ENCODE measurements at places on chromosomes 1 and 21.

GRCh38 chr1:89822999-89823628 lies 2.3 kb downstream of the LRRC8D start:
- DNase-seq: no peak

GRCh38 chr21:45011426-45011825 lies 63.0 kb upstream of the ADARB1 start:
- no peak for DNase-seq

DNA sequence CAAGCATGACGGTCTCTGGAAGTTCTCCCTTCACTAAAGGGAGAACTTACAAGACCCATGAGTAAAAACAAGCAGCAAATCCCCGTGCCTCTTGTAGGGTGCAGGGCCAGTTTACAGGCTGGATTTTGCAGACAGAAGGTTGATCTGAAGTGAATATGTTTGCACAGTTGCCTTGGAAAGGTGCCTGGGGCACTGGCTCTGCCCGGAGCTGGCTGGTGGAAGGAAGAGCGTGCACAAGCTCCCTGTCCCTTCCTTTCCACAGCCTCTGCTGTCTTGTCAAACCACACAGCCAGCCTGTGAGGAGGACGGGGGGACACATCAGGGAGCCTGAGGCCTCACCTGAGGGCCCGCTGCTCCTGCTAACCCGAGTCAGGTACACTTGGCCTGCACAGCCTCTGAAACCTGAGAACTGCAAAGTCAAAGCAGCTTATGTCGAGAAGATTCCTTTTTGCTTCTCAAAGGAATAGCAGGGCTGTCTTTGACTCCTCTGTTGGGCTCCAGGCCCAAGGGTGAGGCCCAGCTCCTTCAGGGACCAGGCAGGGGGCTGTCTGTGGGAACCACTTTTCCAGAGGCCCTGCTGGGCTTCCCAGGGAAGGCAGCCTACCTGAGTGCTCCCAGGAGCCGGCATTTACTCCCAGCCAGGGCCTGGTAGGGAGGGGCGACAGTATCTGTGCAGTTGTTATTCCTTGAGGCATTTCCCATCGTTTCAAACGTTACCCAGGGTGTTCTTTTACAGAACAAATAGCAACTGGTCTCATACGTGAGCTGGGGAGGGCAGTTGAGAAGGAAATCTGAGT lies 251.5 kb downstream of the SIPA1L2 start:
- DNase-seq: no peak

DNA sequence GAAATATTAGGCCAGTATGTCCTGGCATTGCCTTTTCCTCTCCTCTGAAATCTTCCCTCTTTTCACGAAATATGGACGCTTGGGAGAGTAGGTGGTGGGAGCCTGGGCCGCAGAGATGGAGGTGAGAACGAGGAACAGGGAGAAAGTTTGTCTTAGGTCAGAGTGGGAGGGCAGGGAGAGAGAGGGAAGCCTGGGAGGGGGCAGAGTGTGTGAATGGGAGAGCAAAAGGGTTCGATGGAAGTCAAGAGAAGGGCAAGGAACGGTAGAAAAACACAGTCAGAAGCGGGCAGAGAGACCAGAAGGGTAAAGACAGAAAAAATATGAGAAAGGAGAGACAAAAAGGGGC lies 1.2 kb downstream of the TRABD2B start:
- no peak for DNase-seq

DNA sequence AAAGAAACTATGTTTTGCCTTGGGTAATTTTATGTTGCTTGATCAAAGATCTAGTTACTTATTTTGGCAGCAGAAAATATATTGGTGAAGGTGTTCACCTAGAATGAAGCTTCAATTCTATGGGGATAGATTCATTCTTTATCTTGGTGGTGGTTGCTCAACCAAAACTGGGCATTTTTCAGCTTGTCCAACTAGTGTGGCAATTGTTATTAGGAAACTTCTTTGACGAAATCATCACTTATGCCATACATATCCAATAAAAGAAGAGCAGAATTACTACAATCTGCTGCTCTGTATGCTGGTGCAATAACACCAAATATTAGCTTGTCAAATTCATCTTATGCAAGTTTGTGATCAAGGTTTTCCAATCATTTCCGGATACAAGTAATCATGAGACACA lies 26.8 kb upstream of the TMPRSS15 start:
- DNase-seq: no peak

DNA sequence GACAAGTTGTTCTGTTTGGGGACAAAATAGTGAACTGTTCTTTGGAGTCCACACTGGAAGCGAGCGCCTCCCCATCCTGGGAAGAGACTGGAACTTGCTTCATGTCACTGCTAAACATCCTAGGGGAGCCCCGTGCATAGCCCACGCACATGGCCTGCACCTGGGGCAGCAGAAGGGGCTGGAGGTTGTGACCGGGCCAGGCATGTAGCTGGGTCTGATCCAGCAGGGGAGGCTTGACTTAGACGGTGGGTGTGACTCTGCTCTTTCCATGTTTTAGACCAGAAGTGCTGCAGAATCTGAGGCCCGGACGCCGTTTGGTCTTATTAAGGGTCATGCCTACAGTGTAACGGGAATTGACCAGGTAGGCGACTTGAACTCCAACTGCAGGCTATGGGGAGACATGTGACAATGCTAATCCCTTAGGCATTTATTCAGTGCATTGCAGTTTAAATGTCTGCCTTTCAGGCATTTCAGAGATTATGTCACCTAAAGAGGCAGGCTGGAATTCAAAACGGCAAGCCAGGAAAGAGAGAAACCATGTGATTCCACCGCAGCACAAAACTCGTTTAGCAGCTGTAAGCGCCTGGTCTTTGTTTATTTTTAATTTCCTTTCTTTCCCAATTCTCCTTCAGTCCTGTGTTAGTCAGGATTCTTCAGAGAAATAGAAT lies 21.8 kb downstream of the CAPN9 start:
- DNase-seq: no peak

GRCh38 chr1:58717979-58718378 lies 18.1 kb upstream of the MYSM1 start:
- DNase-seq: no peak

DNA sequence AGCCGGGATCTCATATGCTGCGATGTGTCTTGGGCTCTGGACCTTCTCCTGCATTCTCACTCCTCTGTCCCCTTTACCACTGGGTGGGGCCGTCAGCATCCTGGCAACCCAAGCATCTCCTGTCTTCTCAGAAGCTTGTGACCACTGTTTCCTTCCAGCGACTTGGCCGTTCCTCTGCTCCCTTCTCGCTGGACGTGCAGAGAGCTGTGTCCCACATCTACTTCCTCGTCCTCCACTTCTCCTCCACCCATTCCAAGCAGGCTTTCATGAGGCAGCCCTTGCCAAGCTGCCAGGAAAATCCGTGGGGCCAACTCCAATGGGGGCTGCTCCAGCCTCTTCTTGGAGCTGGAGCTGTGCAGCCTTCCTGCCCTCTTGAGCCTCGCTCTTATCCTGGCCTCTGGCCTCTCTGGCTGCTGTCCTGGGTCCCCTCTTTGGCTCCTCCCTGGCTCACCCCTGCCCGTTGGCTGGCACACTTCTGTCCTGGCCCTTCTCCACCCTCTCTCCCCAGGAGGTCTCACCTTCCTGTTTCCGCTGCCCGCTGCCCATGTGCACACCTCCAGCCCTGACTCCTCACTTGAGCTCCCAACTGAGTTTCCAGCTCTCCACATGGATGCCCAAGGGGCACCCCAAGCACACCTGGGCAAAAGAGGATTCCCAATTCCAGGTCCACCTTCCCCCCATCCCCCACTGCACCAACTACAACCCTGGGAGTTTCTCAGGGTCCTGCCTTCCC lies 8.7 kb downstream of the FAM131C start:
- no peak for DNase-seq

- no peak for DNase-seq
These were observed 66.2 kb downstream of the PCNX2 start for GRCh38 chr1:233229288-233229687.

GRCh38 chr1:41611932-41612450 lies 127.5 kb upstream of the EDN2 start:
- DNase-seq: no peak

DNA sequence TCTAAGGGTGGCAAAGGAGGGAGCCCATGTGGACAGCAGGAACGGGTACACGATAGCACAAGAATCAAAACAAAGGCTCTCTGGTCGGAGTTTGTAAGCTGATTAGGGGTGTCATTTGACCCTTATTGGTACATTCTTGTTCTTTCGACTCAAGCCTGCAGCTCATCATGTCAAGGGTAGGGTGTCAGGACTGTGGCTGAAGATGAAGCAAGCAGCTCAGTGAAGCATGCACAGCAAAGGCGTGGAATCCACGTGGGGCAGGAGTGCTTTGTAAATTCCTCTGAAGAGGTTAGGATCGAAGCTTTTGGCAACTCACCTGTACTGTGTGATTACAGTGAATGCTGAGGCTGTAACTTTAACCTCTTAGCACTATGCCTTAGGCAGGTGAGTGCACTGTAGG lies 4.7 kb upstream of the ABCB10 start:
- DNase-seq: no peak

DNA sequence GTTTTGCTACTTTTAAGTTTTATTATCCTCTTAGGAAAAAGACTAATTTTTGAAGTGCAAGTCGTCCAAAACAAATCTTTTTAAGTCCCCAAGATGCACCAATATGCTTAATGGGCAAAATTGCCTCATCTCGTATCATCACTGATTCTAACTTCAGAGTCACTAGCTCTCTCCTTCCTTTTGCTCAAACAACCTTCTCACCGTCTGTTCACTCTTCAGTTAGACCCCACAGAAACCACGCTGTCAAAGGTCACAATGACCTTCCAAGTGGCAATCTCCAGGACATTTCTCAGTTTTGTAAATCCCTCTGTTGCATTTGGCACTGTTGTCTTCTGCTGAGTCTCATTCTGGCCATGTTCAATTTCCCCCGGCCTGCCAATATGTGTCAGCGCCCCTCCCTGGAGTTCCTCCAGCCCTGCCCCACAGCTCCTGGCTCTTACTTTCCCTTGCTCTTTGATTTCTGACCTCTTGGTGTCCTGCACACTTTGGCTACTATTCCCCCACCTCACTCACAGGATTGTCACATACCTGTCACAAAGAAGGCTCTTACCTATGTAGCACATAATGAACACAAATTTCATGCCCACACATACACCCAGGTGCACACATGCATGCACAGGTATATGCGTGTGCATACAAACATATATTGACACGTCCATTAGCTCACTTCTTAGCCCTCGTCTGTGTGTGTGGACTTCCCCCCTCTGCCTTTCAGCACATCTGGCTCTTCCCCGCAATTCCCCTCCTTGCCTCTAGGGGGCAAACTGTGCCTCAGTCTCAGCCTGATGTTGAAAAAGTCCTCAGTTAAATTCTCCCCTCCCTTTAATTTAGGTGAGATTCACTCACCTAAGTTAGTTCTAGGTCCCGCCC lies 354.0 kb upstream of the DUSP10 start:
- no peak for DNase-seq

GRCh38 chr1:215643592-215644321 lies 76.7 kb downstream of the KCTD3 start:
- no peak for DNase-seq
